ENCODE measurements at places on chromosomes 4 and X.

DNA sequence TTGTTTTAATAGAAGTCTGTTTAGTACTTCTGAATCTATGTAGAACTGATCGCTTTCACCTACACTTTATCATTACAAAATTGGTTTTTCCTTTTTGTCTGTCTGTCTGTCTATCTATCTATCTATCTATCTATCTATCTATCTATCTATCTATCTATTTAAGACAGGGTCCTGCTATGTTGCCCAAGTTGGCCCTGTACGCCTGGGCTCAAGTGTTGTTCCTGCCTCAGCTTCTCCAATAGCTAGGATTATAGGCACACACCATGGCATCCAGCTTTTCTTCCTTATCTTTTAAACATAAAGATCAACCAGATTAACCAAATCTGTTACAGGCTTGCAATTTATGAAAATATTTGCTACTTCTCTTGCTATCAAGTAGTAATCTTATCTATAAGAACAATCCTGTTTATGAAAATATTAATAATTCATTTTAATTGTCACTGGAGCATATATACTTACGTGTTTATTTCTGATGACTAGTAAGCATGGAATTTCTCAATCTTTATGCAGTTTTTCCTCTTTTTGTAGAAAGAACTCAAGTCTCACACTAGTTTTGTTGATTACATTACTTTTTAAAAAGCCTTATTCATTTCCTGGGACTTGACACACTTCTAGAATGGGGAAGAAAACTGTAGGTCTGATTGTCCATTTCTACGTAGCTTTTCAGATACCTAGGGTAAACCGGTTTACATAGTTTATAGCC, 24.5 kb downstream of the KIAA0232 start:
- no peak for DNase-seq

- DNase-seq = no peak
These were observed 293.3 kb downstream of the ADGRL3 start for GRCh38 chr4:61493470-61493869.

GRCh38 chr4:37522996-37523395, 163.2 kb downstream of the RELL1 start:
- DNase-seq = no peak

GRCh38 chr4:119646347-119647071, 17.9 kb upstream of the PDE5A start:
- DNase-seq = no peak

DNA sequence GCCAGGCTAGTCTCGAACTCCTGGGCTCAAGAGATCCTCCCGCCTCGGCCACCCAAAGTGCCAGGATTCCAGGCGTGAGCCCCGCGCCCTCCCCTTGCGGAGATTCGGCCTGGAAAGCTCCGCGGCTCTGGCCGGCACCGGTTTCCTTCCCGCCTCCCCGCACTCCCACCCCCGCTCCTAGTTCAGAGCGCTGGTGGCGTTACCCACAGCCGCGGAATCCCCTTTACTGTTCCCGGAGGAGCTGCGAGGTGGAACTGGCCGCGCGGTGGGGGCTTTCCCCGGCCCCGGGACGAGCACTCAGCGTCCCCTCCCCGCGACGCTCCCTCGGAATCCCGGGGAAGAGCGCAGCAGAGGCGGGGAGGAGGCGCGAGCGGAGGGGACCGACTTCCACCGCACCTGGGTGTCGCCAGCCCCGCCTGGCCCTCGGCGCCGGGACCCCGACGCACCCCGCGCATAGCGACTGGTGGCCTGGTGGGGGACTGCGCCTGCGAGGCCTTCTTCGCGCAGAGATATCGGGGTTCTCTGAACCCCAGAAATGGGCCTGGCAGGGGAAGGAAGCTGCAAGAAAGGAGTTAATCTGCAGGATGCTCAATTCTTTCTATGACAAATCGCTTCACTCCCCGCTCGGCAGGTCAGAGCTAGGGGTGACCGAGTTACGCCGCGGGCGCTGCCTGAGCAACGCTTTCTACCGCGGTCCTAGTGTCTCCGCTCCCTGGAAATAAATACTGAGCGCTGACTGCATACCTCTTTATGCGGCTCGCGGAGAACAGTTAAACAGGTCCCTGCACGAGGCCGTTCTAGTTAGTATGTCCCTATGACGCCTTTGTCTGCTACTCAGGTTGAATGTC, 14.6 kb upstream of the SLC25A4 start:
- no peak for DNase-seq

DNA sequence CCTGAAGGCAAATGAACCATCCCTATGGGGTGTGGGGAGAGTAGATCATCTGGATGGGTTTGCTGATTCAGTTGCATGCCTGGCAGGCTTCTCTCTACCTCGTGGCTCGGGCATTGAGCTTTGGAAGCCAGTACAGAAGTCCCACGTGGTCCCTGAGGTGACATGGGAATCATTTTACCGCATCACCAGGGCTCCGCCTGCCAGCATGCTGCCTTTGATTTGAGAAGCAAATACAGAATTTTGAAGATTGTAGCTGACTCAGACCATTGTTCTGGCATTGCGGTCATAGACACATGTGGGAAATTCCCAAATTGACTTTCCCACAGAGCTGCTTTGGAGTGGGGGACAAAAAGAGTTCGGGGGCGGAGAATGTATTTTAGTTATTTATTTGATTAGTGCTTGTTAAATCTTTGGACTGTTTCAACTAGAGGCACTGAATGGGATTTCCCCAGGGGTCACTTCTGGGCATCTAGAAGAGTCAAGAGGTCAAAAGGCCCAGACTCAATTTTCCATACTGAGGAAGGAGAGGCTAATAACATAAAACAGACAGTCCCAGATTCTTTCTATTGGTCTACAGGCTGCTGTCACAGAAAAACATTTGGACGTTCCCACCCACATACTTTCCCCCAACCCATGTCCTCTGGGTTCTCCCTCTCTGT, 79.3 kb downstream of the NHSL2 start:
- no peak for DNase-seq

- no peak for DNase-seq
These were observed 74.6 kb downstream of the CORIN start for GRCh38 chr4:47763279-47763678.

- DNase-seq = no peak
These were observed 209.5 kb downstream of the PARM1 start for GRCh38 chr4:75142382-75142781.

DNA sequence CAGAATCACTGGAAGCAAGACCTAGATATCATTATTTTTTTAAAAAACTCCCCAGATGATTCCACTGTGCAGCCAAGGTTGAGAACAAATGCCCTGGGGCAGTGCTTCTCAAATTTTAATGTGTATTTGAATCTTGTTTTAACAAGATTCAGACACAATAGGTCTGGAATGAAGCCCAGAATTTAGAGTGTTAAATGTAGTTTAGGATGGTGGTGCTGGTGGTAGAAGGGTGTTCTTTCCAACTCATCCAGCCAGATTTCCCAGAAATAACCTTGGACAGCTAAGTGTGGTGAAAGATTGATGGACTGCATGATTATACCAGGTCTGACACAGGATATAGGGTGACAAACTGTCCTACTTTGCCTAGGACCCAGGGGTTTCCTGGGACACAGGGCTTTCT, 120.1 kb upstream of the MED14 start:
- no peak for DNase-seq

DNA sequence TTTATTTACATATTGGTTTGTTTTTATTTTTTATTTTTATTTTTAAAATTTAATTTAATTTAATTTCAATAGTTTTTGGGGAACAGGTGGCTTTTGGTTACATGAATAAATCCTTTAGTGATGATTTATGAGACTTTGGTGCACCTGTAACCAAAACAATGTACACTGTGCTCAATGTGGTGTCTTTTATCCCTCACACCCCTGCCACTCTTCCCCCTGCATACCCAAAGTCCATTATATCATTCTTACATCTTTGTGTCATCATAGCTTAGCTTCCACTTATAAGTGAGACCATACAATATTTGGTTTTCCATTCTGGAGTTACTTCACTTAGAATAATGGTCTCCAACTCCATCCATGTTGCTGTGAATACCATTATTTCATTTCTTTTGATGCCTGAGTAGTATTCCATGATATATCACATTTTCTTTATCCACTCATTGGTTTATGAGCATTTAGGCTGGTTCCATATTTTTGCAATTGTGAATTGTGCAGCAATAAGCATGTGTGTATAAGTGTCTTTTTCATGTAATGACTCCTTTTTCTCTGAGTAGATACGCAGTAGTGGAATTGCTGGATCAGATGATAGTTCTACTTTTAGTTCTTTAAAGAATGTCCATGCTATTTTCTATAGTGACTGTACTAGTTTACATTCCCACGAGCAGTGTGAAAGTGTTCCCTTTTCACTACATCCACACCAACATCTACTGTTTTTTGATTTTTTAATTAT, 157.1 kb downstream of the CPXCR1 start:
- no peak for DNase-seq

DNA sequence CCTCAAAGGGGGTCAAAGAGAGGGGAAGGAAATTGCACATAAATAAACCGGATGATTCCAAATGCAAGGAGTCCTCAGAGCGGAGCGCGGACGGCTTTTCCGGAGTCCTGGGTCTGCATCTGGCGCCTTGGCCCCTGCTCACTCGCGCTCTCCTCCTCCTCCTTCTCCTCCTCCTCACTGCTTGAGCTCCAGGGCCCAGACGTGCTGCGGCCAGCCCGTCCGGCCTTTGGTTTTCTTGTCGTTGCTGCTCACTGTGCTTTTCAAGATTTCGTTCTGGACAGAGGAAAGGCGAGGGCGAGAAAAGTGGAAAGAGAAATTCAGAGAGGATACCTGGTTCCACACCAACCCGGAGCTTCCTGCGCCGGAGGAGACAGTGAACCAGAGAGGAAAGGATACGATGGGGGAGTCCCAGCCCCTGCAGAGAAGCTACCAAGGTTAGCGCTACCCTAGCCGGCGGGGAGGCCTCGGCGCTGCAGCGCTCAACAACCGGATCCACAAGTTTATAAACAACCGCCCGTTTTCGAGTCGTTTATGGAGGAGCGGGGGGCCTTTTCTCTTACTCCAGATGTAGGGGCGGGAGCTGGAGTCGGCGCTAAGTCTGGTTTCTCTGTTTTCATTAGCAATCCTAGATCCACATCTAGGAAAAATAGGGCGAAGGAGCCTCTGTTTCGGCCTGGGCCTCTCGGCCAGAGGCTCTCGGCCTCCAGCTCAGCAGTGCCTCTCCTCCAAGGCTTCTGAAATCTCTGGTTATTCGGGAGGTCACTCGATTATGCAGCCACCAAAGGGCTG, 2.7 kb downstream of the HAND2 start:
- DNase-seq = no peak

GRCh38 chr4:138958519-138958918, 57.1 kb upstream of the NOCT start:
- DNase-seq = no peak

DNA sequence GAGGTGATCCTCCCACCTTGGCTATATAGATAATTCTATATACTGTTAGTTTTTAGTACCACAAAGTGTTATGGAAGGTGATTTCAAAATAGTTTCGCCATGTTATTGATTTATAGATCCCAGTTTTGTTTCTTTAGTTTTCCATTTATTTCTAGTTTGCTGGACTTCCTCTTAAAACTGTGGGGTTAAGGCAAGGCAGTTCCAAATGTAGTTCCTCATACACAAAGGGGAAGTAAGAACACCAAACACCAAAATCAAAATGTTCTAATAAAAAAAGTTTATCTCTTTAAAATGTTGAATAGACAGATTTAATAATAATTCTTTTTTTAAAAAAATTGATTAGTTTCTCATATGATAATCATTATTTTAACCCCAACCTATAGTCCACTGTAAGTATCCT, 6.8 kb upstream of the CISD2 start:
- DNase-seq = no peak

- DNase-seq = no peak
These were observed 32.5 kb downstream of the COX18 start for GRCh38 chr4:73037057-73037456.

DNA sequence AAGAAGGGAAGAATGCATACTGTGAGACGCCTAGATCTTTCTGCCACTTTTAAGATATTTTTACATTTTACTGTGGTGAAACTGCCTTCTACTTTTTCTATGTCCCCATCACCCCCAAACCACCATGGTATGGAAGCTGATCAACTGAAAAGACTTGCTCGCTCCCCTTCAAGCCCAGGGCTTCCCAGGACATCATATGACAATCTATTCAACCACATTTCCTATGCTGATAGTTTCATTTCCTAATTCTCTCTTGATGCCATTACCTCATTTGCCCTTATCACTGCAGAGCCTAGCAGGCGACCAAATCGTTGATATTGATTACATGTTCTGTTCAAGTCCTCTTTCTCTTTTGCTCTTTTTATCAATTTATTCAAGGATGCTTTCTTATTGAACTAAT, 40.1 kb upstream of the KLHL34 start:
- DNase-seq = no peak

GRCh38 chr4:147054228-147054872, 108.7 kb upstream of the TTC29 start:
- no peak for DNase-seq

- no peak for DNase-seq
These were observed 58.6 kb upstream of the DCTD start for GRCh38 chr4:182975806-182976205.

GRCh38 chrX:12617241-12617640, 174.0 kb upstream of the PRPS2 start:
- no peak for DNase-seq

- DNase-seq = no peak
These were observed 2603.2 kb downstream of the PCDH7 start for GRCh38 chr4:33323393-33323792.

GRCh38 chr4:139851639-139852038, 186.0 kb downstream of the MGST2 start:
- DNase-seq = no peak

DNA sequence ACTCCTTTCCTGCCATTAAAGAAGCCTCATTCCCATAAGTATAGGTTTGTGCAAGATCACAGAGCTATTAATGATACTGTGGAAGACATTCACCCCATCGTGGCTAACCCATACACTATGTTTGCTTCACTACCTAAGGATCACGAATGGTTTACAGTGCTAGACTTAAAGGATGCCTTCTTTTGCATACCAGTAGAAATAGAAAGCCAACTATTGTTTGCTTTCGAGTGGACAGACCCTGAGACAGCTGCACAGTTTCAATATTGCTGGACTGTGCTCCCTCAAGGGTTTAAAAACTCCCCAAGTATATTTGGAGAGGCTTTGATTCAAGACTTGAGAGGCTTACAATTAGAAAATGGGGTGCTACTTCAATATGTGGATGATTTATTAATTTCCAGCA, 16.0 kb upstream of the PAPSS1 start:
- no peak for DNase-seq

DNA sequence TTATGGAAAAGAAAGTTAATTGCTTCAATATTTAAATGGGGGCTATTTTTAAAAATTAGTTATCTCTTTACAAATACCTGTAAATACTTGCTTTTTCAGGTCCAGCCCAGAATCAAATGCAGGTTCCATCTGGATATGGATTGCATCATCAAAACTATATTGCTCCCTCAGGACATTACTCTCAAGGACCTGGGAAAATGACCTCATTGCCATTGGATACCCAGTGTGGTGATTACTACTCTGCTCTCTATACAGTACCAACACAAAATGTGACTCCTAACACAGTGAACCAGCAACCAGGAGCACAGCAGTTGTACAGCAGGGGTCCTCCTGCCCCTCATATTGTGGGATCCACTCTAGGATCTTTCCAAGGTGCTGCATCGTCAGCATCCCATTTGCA, 29.2 kb downstream of the SEC24B start:
- no peak for DNase-seq

GRCh38 chrX:67604979-67605703, 61.3 kb downstream of the AR start:
- DNase-seq = no peak

Measured in stimulated activated CD4-positive, alpha-beta T cell treated with anti-CD3 and anti-CD28 coated beads, TNF-alpha, amount 100 ng/mL, for 24 hours (primary cell).